RKO (cell line): ENCODE measurements at places on chromosomes 2 and 18.

DNA sequence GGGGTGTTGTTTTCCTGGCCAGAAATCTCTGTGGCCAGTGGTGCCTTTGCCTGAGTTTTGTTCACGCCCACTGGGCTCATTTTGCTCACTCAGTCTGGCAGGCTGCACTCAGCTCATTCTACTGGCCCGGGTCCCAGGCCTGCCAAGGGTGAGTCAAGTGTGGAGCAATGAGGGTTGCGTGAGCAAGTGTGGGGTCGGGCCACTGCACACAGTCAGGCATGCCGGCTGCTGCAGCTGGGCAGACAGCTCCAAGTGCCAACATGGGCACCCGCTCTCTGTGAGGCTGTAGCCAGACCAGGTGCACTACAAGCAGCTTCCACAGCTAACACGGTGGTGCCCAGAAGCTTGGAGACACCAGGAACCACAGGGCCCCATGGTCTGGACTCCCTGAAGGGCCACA is 801.1 kb upstream of the RAB6C start:
- DNase-seq: peak; percentile 5

DNA sequence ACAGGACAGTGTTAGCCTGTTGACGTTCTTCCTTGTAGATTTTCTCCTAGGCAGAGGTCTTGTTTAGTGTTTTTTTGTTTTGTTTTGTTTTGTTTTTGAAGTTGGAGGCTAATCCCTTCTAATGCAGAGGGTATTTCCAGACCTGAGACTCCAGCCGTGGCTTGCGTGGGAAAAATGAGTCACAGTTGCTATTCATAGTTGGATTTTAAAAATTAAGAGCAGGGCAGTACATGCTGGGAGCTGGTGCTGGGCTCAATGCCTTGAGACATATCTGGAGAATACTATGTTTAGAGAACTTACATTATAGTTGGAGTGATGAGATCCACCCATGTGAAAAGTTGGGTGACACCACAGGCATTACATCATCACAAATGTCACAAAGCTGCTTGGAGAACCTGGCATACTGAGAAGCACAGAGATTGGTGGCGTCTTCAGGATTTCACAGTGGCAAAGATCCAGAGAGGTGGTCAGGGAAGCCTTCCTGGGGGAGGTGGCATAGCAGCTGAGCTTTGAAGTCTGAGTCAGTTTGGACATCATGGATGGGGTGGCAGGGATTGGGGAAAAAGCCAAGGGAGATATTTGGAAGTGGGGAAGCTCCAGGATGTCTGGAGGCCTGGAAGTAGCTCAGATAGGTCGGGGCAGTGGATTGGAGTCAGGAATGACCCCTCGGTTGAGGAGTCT is 249.4 kb downstream of the LOXHD1 start:
- DNase-seq: no peak

DNA sequence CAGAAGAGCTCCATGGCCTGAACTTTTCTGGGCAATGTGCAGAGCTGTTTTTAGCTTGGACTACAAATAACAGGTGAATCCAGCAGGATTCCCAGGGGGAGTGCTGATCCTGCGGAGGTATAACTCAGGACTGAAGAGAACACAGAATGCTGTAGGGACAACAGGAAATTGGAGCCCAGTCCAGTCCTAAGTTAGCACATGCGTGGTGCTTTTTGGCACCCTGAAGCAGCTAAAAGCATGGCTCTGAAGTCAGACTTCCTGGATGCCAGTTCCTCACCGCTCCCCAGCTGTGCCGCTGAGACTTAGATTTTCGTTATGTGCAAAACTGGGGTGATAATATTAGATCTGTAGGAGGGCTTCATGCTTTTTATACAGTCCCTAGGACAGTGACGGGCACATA is 58.6 kb downstream of the GALR1 start:
- DNase-seq: no peak

- DNase-seq: no peak
Measured at GRCh38 chr2:149143734-149144133, 105.2 kb downstream of the LYPD6B start.

DNA sequence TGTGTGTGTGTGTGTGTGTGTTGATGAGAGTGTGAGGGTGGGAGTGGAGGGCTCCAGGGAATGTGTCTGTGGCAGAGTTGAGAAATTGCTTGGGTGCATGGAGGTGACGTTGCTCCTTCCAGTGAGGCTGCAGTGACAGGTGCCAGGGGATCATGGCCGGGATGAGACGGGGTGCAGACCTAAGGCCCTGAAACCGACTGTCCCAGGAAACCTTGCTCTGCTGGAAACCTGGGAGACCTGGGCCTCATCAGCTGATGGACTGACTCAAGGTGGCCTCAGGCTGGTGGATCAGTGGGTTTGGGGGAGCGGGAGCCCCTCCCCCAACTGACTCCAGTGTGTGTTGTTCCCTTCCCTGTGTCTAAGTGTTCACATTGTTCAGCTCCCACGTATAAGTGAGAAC is 56.6 kb downstream of the INHBB start:
- DNase-seq: no peak

DNA sequence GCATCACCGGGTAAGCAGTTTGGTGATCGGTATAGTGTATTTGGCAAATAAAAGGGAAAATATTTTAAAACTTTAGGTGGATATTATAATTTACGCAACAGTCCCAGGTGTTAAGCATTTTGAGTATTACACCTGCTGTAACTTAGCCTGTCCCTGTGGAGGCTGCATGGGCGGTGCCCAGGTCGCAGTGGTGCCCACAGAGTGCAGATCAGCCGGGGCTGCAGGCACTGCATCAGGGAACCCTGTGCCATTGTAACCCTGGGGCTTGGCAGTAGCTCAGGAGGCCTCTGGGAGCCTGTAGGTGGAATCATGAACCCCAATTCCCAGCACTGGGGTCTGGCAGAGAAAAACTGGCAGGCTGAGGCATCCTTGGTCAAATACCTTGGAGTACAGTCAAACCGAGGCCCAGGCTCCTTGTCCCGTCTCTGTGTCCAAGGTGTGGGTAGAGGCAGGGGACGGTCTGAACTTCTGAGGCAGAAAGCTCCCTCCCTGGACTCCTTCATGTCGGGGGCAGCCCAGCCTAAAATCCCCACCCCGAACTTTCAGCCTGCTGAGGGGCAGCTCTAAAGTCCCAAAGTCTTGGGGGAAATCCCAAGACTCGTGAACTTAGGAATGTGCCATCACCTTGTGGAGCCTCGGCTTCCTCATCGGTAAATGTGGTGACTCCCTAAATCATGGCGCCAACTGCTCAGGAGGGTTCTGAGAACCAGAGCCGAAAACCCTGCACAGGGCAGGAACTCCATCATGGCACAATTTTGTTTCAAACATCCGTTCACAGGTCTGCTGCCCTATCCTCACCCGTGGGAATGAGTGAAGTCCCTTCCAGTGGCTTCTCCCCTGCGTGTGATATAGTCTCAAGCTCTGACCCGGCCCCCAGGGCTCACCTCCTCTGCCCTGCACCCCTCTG is 85.7 kb downstream of the INHBB start:
- DNase-seq: no peak

- DNase-seq: no peak
Measured at GRCh38 chr18:8499810-8500675, 109.2 kb upstream of the RAB12 start.

- DNase-seq: no peak
Measured at GRCh38 chr18:31225668-31226067, 63.0 kb upstream of the DSC1 start.

DNA sequence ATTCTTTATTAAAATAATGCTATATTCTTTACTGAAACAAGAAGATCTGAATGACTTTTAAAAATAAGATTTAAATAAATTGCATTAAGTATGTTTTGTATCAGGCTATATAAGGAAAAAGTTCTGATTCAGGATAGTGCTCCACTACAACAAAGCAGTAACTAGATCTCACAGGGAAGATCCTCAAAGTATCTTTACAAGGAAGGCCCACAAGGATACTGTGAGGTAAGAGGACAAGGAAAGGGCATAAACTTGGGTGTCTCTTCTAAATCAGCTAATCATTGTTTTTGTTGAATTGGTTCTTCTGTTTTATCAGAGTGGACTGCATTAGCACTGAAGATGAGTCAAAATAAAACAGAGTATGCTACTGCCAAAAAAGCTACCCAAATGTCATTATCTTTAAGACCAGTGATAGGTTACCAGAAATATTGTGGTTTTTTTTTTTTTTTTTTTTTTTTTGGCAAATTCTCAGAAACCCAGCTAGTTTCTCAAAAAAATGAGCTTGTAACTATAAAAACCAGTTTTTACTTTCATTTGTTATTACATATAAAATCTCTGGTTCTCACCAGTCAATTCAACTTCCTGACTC is 160.9 kb downstream of the BAZ2B start:
- DNase-seq: no peak

GRCh38 chr2:12928197-12928774 is 211.6 kb downstream of the TRIB2 start:
- peak; percentile 32 for DNase-seq

GRCh38 chr18:286515-287310 is 18.9 kb upstream of the THOC1 start:
- DNase-seq: peak; percentile 56

DNA sequence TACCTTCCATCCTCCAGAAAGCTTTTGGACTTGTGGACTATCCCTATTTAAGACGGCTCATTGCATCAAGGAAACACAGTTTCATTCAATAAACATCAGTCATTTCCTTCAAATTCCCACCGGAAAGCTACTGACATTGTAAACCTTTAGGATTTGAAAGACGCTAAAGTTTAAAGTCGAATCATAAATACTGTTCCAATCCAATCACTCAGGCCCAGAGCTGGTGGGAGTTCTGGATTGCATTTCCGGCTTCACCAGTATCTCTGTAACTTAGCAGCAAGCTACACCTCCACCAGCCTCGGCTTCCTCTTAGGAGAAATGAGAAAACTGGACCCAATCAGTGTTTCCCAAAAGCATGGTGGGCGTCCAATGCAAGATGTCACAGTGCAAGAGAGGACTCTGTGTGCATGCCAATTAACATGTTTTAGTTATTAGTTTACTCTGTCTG is 1.6 kb downstream of the WDFY1 start:
- no peak for DNase-seq

DNA sequence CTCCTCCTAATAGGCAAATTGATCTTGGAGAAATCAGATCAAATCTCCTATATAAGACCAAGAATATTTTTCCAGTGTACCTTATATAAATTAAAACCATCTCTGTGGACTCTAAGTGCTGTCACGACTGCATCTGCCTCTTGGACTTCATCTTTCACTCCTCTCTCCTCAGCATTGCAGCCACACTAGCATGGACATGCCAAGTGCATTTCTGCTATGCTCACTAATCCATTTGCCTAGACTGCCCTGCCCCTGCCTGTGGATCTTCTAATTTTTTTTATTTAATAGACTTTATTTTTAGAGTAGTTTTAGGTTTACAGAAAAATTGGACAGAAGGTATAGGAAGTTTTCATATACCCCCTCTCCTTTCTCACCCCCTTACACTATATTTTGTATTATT is 146.7 kb upstream of the VWC2L start:
- no peak for DNase-seq

GRCh38 chr18:6396276-6396675 is 18.4 kb downstream of the L3MBTL4 start:
- DNase-seq: no peak

- no peak for DNase-seq
Measured at GRCh38 chr2:42256505-42256904, 87.4 kb downstream of the EML4 start.

DNA sequence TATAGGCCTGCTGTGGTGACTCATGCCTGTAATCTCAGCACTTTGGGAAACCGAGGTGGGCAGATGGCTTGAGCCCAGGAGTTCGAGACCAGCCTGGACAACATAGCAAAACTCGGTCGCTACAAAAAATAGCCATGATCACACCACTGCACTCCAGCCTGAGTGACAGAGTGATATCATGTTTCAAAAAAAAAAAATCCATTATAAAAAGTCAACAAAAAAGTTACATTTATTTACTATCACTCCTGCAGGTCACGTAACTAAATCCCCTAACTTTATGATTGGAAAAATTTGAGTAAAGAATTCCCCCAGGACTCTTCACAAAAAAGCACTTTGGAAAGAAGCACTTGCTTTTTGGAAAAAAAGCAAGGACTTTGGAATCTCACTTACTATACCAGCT is 46.4 kb upstream of the AGPS start:
- DNase-seq: no peak

DNA sequence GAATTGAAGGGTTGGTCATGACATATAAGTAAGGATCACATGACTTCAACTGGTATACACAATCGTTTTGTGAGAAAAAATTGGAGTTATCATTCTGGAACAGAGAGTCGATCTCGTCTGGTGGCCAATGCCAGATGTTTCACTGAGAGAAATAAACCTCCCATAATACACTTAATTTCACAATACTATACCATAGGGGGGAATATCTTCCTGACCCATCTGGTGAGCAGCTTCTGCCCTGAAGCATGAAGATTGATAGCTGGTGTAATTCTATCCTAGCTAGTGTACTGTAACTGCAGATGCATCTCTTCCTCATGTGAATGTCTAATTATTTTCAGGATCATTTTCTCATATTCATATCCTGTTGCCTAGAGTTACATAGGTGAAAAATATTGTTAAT is 15.7 kb upstream of the CDH7 start:
- DNase-seq: no peak

DNA sequence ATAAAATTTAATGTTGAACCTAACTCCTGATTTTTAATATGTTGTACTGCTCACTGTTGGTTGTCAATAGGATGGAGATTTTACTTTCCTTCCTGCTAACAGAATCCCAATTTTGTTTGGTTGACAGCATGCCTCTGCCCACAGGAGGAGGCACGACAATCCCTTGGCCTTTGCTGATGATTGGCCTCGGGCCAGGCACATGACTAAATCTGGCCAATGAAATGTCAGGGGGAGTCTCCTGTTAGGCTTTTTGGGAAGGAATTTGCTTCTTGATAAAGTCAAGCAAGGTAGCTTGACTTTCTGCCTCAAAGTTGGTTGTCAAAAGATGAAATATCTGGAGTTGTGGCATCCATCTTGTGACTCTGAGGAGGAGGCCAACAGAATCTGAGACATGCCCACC is 6.8 kb upstream of the TGFA start:
- no peak for DNase-seq

DNA sequence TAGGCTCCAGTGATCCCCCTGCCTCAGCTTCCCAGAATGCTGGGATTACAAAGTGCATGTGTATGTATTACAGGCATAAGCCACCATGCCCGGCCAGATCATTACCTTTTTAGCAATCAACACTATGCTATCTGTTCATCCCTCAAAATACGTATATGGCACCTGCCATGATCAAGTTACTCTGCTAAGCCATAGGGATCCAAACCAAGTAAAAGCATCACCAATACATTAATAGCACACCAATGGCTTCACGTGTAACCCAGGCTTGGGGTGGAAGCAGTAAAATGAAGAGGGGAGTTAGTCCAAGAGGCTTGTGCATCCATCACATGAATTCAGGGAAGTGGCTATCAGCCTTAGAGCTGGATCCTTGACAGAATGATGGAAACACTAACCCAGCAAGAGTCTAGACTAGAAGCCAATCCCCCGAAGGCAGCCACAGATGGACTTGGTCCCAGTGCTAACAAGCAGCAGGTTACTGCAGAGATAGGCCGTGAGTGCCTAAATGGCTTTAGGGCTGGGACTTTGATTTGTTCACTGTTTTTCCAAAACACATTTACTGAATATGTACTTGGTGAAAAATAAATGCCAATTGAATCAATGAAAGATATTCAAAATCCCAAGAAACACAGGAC is 11.3 kb downstream of the HDLBP start:
- DNase-seq: no peak
